ENCODE measurements at places on chromosomes 2 and 18. TPM values are rescaled to one million over a fixed set of nuclear protein-coding genes. Genes with fewer than 3 reads are reported as not detected.
A peak's percentile ranks its signal among the peaks of the same experiment; 100 is the strongest.

RESP18 gene
- not detected for total RNA-seq

WNT10A gene
- not detected for total RNA-seq

LIMS3 gene
- 9.6 TPM for total RNA-seq

CPLX4 gene
- total RNA-seq = not detected

IGFBP5 gene
- total RNA-seq = 1,519 TPM

GULP1 gene
- 34.0 TPM for total RNA-seq

CFAP221 gene
- total RNA-seq = 1.6 TPM

GRCh38 chr2:209806318-209806717 is 34.7 kb downstream of the UNC80 start:
- no peak for DNase-seq

- peak; percentile 26 for DNase-seq
Observed at GRCh38 chr18:44036501-44036900, 644.2 kb upstream of the SETBP1 start.

- DNase-seq = no peak
Observed at GRCh38 chr2:120064664-120065063, 51.8 kb downstream of the EPB41L5 start.

DNA sequence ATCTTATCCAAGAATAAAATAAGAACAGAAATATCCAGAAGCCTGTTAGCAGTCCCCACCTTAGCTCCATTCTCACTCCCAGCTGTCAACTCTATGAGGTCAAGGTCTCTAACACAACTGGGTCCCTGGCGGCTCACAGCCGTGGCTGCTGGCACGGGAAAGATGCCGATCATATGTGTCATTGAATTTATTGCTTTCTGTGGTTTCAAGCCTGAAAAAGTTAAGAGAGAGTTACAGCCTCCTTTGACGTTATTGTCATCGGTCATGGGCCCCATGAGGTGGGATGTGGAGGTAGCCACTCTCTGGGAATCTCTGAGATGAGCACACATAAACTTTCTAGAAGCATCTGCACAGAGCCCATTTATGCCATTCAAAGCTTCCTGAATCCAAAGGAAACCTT is 28.7 kb upstream of the CABLES1 start:
- no peak for DNase-seq

DNA sequence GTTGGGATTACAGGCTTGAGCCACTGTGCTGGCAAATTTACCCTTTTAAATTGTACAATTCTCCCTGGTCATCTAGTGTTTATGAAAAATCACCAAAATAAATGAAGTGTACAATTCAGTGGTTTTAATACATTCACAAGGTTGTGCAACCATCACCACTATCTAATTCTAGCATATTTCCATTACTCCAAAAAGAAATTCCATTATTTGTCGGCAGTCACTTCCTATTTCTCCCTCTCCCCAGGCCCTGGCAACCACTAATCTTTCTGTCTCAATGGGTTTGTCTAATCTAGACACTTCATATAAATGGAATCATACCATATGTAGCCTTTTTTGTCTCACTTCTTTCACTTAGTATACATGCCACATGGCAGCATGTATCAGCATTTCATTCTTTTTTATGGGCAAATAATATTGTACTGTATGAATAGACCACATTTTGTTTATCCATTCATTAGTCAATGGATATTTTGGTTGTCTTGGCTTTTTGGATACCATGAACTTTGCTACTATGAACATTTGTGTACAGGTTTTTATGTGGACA is 12.6 kb upstream of the POLE4 start:
- DNase-seq = no peak

- no peak for DNase-seq
Observed at GRCh38 chr2:5125017-5125730, 567.0 kb upstream of the SOX11 start.

DNA sequence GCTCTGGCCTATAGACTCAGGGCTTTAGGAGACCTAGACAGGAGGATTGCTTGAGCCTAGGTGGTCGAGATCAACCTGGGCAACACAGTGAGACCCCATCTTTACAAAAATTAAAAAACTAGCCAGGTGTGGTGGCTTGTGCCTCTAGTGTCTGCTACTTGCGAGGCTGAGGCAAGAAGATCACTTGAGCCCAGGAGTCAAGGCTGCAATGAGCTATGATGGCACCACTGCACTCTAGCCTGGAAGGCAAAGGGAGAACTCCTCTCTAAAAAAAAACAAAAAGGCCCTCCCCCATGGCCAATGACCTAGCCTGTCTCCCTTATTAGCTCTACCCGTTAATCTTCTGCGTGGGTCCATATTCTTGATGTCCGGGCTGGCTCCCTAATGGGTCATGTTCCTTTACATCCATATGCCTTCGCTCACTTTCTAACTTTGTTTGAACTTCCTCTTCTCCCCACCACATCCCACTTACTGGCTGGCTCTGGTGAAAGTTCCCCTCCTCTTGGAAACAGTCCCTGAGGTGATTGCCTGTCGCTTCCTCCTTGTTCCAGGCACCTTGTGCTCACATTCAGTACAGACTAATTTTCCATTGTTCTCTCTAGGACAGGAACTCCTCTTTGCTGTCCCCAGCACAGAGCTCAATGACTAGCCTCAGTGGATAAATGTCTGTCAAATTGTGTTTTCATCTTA is 103.0 kb downstream of the AFF3 start:
- DNase-seq = no peak

- DNase-seq = no peak
Observed at GRCh38 chr2:143237146-143237777, 108.0 kb downstream of the ARHGAP15 start.

- DNase-seq = no peak
Observed at GRCh38 chr2:100200985-100201384, 58.6 kb upstream of the AFF3 start.

DNA sequence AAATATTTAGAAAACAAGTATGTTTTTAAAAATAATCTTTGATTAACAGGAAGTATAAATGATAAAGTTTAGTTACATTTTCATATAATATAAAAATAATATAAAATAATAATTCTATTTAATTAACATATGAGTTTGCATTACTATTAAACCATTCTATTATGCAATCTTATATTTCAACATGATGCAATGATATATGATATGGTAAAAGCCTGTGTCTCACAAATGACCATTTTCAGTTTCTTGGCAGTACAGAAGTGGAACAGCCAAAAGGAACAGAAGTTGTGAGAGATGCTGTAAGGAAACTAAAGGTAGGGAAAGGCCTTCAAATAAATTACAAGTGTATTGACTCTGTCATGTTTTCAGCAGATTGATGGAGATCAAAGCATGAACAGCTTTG is 230.8 kb downstream of the GULP1 start:
- no peak for DNase-seq

- no peak for DNase-seq
Observed at GRCh38 chr2:74004212-74005182, 19.8 kb downstream of the TET3 start.

DNA sequence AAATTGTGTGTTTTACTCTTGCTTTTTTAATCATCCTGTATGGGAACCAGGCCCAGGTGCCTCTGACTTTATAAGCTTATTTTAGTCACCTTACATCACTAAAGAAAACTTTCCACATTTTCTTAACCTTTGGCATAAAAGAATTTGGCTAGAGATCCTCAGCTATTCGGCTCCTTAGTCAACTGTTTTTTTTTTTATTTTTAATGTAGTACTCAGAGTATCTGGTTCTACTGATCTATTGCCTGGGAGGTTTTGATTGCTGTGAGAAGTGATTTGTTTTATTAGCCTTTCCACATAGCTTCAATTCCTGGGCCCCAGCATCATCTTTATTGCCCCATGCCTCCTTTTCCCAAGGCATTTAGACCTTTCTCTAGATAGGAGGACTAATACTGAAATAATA is 121.0 kb downstream of the MYO1B start:
- DNase-seq = no peak

DNA sequence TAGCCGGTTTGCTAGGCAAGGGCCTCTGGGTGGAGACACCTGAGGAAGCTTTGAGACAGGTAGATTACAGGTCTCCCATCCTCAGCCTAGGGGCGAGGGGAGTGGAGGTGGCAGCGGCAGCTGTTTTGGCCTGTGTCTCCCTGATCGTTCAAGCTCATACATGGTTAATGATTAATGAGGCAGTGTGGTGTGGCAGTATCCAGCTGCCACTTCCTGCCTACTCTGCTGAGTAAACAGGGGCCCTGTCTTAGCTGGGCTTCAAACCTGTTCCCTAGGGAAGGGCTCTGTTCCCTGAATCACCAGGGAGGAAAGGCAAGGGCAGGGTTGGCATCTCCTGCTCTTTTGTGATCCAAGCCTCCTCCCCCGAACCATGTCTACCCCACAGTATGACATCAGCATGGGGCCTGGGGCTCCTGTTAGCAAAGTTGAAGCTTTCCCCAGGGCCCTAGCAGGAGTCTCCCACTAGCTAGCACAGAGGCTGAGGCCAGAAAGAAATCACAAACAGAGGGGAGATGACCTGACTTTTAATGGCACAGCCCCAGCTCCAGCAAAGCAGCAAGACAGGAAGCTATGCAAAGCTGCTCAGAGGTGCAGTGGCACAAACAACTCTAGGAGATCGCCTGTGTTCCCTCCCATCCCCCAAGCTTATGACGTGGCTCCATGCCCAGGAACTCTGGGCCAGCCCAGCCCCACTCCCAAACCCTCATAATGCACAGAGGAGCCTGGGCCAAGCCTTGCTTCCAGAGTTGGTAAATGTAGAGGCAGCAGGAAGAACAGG is 3.7 kb upstream of the TUBA4B start:
- peak; percentile 92 for DNase-seq
